Fibroblast of mammary gland (primary cell): ENCODE measurements at places on chromosomes 5 and 9.
A peak's percentile ranks its signal among the peaks of the same experiment; 100 is the strongest.

GRCh38 chr5:180611140-180611850 lies 20.0 kb upstream of the SCGB3A1 start:
- no peak for DNase-seq

- DNase-seq: peak; percentile 78
These were observed at the start of gene ZNF608 for GRCh38 chr5:124745928-124746915. ZNF608 (minus strand) TSS chr5:124746639; CDS start chr5:124744989, 1,650 bp downstream.

DNA sequence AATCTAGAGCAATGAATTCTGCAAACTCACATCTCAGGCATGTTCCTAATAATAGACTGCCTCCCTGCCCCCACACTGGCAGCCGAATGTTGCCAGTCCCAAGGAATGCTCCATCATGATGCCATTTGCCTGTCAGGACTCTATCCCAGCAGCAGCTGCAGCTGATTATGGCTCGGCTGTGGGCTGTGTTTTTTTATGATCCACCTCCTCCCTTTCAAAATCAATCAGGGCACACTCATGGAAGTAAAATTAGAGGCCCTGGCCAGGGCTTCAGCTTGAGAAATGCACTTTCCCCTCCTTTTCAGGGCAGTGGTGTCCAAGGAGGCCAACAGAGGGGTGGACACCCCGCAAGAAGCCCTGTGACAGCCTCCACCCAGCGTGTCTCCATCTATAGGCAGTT lies 176.7 kb upstream of the S1PR3 start:
- DNase-seq: peak; percentile 92

- no peak for DNase-seq
These were observed 27.1 kb downstream of the ABCA1 start for GRCh38 chr9:104900871-104901270.

DNA sequence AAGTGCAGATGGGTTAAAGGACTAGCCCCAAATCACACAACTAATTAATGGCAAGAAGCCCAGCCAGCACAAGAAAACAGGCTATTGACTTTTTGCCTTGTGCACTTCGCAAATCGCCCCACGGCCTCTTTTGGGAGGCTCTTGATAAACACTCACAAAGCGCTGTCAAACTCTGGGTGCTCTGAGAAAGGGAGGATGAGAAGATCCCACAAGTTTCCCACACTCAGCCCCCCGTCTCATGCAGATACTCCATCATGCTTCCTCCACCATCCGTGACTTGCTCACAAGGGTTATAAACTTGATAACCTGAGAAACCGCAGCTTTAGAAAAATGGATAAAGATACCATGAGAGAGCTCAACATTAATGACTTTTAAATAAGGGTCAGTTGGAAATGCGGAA lies 219.7 kb downstream of the EBF1 start:
- no peak for DNase-seq

DNA sequence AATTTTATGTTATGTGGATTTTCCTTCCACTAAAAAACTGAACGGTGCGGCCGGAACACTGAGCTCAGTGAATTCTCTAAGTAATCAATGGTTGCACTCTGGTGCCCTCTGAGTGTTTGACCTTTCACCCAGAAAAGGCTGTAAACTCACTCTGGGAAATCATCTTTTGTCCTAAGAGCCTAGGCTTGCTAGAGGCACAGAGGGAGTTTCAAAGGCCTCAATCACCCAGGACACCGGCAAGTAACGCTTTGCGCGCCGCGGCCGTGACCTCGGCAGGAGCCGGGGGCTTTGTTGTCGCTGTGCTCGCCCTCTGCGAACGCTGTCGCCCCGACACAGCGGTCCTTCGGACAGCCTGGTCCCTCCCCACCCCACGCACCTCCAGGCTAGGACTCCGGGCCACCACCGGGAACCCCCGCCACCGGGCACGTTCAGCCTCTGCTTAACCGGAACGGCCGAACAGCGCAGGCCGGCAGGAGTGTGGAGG lies 703 bp downstream of the ISCA1 start:
- peak; percentile 31 for DNase-seq

- DNase-seq: no peak
These were observed 46.8 kb downstream of the NSUN2 start for GRCh38 chr5:6585939-6586646.
